AG04450 (cell line): ENCODE measurements at places on chromosomes 11 and 22. TPM values are rescaled to one million over a fixed set of nuclear protein-coding genes. Genes with fewer than 3 reads are reported as not detected.

GRCh38 chr11:69049490-69049867 lies 747 bp downstream of the TPCN2 start:
- no peak for DNase-seq

DEFB131B gene
- not detected in 2 replicates for polyA plus RNA-seq

GRCh38 chr11:36693139-36693843 lies 95.3 kb upstream of the RAG2 start:
- DNase-seq, result no peak

DNA sequence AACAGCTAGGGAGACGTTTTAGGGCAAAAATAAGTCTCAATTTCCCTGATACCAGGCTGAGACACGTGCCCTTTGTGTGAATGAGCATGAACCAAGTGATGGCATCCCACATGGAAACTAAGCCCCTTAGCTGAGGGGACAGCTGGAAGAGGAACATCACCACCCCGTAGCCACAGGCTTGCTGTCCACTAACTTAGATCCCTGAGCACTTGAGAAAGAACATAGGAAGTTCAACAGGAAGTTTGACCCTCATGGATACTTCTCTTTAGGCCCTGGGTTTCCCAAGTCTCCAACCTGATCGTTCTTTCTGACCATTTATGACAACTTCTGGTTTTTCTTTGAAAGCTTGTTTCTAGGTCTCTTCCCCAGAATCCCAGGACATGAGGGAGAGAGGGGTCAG lies 11.6 kb upstream of the CKAP5 start:
- DNase-seq, result no peak

DNA sequence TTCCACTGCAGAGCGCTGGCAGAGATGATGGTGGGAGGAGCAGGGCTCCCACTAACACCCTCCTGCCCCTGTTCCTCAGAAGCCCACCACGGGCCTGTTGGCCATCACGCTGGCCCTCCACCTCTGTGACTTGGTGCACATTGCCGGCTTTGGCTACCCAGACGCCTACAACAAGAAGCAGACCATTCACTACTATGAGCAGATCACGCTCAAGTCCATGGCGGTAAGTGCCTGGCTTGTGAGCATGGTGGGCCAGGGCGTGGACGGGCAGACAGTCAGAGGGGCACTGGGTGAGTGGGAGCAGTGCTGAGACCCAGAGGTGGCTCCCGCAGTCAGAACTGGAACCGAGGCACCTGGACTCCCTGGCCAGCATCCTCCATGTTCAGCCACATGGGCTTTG lies 57.9 kb downstream of the ST3GAL4 start:
- DNase-seq, result no peak

DDIAS gene
- polyA plus RNA-seq, result 1.5 and 2.9 TPM in 2 replicates

DNA sequence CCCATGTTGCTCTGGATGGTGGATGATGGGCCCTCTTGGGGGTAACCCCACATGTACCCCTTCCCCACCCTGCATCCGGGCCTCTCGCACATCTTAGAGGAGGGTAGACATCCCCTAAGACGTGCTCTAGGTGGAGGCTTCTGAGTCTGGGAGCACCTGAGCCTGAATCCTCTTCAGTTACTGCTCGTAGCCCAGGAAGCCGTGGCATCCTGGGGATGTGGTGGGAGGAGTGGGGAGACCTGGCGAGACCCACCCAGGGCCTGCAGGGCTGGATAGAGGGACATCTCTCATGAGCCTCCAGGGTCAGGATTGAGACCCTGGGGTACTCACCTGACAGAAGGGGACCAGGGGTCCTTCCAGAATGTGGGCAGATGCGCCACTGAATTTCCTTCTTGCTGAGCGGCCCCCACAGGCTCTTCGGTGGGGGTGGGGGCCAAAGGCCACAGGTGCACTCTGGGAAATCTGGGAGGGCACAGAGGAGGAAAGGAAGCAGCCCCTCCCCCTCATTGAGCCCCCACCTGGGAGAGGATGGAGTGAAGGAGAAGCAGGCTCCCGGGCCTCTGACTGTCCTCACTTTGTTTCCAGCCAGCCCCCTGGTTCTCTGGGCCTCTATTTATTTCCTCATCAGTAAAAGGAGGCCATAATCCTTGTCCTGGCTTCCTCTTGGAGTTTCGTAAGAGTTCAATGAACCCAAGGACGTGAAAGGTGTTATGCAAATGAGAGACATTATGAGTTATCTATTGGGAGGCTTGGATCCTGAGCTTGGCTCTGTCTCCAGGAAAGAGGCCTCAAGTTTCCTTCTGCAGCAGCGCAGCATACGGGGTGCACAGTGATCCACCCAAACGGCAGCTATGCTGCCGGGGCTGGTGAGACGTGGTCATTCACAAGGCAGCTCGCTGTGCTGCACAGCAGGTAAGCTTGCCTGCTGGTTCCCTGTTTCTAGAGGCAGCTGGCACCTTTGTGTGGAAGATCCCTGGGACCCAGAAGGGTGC lies 31.2 kb downstream of the KCNJ4 start:
- no peak for DNase-seq

DNA sequence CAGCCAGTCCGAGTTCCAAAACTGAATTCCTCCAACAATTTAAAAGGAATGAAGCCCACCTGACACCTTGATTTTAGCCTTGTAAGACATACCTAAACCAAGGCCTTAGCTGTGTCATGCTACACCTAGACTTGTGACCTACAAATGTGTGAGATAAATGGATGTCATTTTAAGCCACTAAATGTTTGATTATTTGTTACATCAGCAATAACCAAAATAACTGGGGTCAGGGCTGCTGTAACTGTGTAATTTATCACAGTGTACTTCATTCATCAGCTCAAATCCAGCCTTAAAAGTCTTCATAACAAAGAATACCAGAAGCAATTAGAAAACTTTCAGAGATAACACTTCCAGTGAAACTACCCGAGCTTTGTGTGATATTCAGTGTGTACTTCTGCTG lies 673.0 kb upstream of the ANO3 start:
- DNase-seq, result no peak

DNA sequence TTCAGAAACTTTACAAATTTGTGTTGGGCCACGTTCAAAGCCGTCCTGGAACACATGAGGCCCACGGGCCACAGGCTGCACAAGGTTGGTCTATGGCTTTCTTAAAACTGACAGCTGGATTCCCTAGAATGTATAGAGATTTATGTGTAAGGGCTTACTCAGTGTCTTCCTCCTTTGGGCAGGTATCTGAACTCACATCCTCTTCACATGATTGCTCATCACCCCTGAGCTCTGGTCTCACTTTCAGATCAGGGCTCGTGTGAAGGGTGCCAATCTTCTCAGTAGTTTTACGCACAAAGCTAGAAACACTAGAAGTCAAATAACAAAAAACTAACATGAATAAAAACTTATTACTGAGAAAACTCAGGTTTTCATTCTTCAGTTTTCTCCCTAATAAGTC lies 27.1 kb downstream of the HPS5 start:
- no peak for DNase-seq

ST13 gene
- polyA plus RNA-seq, result 193 and 271 TPM in 2 replicates

- no peak for DNase-seq
These were observed 4.1 kb upstream of the SAC3D1 start for GRCh38 chr11:65036931-65037330.

CDC42BPG gene
- 0.02 and 0.04 TPM in 2 replicates for polyA plus RNA-seq

- DNase-seq, result no peak
These were observed 42.1 kb upstream of the ATXN10 start for GRCh38 chr22:45629469-45630089.

TPBGL gene
- 0.02 TPM in 1 of 2 replicates, not detected in the other for polyA plus RNA-seq

CEP126 gene
- 2.2 and 3.7 TPM in 2 replicates for polyA plus RNA-seq
